CD14-positive monocyte (primary cell): ENCODE measurements at places on chromosomes 7 and 10.

DNA sequence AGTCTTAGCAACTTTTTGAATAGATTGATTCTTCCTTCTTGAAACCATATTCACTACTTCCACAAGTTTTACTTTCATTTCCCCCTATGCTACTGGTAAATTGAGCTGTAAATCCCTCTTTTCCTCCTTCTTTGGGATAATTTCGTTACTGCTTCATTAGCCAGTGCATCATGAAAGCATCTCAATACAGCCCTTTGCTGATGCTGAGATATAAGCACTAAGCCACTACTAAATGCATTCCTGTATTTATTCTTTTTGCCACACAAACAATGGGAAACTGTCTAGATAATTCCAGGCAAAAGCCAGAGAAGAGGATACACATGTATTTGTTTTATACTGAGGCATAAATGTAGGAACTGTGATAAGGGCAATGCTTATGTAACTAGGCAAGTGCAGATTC, 313.9 kb downstream of the NXPH1 start:
- DNase-seq = no peak

GRCh38 chr7:14551310-14551709, 351.2 kb downstream of the DGKB start:
- DNase-seq = no peak

GRCh38 chr7:149125189-149125862, 798 bp downstream of the ZNF425 start:
- no peak for DNase-seq

GRCh38 chr10:113983552-113983951, 60.1 kb upstream of the ADRB1 start:
- DNase-seq = no peak
